Mesendoderm (in vitro differentiated cells): ENCODE measurements at places on chromosomes 1 and 21.

GRCh38 chr1:174874331-174875053 lies 125.3 kb upstream of the CACYBP start:
- DNase-seq, result peak; percentile 80

DNA sequence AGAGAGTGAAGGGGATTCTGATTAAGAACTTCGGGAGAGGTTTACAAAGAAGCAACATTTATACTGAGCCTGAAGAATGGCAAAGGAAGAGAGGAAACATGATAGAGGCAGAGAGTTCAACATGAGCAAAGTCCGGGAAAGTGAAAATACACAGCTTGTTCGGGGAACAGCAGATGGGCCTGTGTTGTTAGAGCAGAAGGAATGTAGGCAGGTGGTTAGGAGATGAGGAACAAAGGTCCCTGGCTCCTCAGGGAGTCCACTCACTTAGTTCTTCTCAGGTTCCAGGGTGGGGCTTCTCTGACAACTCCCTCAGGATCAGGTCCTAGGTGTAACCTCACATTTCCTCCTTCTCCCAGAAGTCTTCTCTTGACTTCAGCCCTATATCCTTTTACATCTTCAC lies 5.1 kb upstream of the ZNF326 start:
- no peak for DNase-seq

DNA sequence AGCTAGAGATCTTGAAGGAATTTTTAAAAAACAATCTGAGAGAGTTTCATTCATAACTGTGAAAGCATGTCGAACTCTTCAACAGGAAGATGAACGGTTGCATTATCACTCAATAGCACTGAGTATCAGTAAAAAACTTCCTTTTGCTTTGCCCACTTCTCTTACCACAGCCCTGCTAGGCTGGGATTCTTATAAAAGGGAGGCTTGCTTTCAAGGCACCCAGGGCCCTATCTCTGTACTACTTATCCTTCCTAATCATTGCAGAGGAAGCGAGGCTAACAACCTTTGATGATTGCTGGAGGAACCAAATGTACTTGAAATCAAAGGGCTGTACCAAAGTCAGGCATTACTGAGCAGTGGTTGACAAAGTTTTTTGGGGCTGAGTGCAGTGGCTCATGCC lies 71.2 kb downstream of the SNRPE start:
- no peak for DNase-seq

DNA sequence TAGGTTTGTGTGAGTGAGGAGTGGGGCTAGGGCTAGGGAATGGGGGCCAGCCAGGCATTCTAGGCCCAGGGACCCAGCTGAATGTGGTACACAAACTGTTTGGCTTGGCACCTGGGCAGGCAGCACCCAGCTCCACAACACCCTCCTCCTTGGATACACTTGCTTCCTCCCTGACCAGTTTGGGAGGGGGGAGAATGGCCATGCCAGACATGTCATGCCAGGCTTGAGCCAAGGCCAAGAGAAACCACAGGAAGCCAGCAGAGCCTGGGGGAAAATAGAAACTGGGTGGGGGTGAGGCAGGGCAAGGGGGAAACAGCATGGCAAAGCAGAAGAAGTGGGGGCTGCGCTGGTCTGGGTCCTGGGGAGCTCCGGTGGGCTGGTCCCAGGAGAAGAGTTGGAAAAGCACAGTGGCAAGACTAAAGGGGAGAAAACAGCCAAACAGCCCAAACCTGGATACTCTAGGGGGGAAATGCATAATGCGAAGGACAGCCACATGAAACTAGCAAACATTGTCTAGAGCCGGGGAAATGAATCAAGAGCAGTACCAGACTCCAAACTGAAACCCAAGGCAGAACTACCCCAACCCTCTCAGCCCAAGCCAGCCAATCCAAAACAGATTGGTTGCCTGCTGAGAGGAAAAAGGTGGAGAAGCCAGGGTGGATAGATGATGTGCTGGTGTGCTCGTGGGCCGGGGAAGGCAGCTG lies 47.9 kb downstream of the LGR6 start:
- DNase-seq, result no peak

DNA sequence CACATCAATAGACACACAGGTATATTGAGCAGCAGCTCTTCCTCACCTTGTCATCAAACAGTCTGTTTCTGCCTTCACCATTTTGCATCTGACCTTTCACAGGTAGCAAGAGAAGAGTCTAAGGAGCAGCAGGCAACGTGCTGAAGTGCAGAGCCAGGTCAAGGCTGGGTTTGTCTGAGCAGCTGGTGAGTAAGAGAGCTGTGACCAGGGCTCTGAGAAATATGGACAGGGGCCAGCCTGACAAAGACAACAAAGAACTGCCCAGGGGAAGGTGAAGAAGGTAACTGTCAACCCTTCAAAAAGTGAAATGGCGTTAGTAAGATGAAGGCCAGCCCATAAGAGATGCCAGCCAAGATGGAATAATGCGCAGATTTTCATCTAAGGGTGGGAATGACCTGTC lies 58.9 kb upstream of the LRRC8D start:
- no peak for DNase-seq

DNA sequence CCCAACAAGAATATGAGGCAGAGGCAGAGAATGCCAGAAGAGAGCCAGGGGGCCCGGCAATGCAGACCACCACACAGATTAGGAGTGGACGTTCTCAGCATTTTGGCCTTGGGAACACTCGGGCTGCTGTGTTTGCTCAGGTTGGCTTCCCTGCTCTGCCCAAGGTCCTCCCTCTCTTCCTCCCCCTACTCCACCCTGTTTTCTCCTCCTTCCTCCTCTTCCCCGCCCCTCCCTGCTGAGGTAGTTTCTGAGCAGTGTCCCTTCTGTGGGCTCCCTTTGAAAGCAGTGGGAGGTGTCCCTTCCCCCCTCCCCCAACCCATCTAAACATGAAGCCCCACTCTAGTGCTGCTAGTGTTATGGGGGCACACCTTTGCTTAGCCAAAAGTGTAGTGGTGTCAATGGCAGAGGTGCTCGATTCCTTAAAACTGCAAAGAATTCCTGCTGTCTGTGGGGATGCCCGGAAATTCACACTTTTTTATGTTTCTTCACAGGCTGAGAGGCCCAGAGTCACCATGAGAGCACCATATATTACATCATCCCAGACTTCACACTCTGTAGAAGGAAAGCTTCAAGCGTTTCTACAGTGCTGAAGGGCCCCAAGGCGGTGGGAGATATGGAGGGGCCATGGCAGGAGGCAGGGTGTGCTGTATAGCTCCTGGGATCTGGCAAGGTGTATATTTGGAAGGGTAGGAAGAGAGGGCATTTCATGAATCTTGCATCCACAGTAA lies at the start of gene HHIPL2:
TSS of gene HHIPL2 (minus strand) at position 161 of the 728 bp plus-strand sequence. CDS start at position 101, 60 bp downstream.
- peak; percentile 65 for DNase-seq

DNA sequence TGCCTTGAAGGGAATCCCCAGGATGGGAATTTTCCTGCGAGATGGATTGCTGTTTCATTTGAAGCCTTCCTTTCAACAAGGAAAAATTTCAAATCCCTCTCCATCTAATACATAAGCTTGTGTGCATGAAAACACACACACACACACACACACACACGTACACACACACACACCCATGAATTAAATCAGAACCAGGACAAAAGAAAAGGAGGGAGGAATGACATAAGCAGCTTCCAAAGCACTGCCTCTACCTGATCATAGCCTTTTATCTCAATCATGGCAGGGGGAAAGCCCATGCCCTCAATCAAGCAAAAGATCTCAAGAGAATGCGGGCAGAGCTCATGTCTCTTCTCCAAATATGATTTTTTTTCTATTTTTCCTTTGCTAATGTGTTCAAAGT lies 139.7 kb downstream of the SLC44A5 start:
- DNase-seq, result no peak

GRCh38 chr1:57512386-57512785 lies 88.5 kb upstream of the DAB1 start:
- DNase-seq, result no peak

DNA sequence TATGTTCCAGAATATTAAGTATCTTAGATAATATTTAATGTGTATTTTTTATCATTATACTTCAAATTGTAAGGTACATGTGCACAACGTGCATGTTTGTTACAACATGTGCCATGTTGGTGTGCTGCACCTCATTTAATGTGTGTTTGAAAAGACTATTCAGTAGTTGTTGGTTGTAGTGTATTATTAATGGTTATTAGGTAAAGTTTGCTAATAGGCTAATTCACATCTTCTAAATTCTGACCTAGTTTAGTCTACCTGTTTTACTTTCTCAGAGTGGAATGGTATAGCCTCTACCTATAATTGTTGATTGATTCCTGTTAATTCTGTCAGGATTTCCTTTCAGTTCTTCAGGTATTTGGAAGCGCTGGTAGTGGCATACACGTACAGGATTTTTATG lies 153.0 kb downstream of the NCAM2 start:
- DNase-seq, result no peak

- no peak for DNase-seq
These were observed 27.7 kb downstream of the PTAFR start for GRCh38 chr1:28148880-28149195.

GRCh38 chr1:167392200-167392696 lies 126.1 kb downstream of the CD247 start:
- no peak for DNase-seq

DNA sequence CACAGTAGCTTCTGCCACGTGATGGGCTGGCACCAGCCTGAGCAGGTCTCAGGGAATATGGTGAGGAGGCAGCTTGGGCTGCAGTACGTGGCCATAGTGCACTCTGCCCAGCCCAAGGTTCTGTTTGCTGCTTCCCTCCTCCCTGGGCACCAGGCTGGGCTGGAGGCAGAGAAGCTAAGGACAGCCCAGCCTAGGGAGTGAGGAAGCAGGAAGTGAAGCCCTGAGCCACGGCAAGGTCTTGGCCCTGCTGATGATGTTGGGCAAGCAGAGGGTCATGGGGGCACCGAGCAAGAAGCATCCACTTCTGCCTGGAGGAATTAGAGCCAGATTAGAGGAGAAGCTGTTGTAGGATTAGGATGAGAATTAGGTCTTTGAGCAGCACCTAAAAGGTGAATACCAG lies 326.7 kb upstream of the VAMP3 start:
- DNase-seq, result no peak

GRCh38 chr1:28078680-28079626 lies 9.5 kb downstream of the EYA3 start:
- DNase-seq, result no peak

GRCh38 chr1:231882790-231883189 lies 256.2 kb downstream of the DISC1 start:
- DNase-seq, result no peak

- DNase-seq, result peak; percentile 36
These were observed 32.8 kb downstream of the ZC3H11B start for GRCh38 chr1:219580009-219580676.

- no peak for DNase-seq
These were observed 41.7 kb downstream of the AZIN2 start for GRCh38 chr1:33122483-33123178.

- no peak for DNase-seq
These were observed 10.4 kb upstream of the TMEM9 start for GRCh38 chr1:201164645-201165044.

DNA sequence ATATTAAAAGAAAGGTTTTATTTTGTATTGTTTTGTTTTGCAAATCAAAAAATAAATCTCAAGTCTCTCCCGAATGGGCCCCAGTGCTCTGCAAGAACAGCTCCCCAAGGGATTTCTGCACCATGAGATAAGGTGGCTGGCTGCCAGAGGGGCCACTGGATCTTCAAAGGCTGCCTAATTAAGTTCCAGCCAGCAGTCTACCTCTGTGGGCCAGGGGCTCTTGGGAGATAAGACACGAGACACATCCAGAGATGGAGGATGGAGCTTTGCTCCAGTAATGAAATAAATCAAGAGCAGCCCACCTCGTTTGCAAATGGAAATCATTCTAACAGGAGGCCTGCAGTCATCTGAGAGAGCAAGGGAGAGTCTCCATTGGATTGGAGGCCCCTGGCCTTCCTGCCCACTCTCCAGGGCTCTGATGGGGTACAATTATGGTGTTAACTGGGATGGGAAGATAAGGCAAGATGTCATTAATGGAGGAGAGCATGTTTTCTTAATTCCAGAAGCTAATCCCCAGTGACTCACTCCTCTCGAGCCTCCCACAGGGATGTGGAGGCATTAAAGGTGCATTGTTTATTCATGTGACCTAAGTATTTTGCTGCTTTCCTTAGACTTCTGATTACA lies 155.2 kb upstream of the KAZN start:
- DNase-seq, result peak; percentile 86

DNA sequence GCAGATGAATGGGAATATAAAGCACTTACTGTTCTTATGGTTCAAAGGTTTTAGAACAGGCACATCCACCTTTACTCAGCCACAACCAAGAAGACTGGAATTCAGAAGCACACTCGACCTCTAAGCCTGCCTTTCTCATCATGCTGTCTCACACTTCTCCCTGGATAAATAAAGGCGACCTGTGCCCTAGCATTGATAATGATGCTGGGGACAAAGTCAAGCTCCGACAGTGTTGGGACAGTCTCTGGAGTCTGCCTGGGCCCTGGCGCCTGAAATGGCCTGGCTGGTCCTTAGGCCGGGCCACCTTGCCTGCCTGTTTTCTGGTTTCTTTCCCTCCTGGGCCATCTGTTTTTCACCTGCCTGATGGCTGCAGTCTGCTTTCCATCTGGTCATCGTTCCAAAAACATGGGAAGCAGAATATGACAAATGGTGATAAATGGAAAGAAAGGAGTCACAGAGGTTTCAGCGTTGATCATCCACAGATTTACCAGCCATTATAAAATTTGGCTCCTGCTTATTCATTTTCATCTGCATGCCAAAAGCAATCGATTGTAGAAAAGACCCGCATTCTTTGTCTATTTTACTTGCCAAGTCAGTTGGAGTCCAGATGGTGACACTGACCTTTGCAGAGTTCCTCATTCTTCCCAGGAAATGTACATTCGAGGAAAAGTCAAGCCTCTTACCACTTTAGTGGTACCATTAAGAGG lies 91.2 kb upstream of the KCNJ15 start:
- no peak for DNase-seq

GRCh38 chr1:11151826-11152612 lies 37.1 kb upstream of the ANGPTL7 start:
- DNase-seq, result peak; percentile 70

DNA sequence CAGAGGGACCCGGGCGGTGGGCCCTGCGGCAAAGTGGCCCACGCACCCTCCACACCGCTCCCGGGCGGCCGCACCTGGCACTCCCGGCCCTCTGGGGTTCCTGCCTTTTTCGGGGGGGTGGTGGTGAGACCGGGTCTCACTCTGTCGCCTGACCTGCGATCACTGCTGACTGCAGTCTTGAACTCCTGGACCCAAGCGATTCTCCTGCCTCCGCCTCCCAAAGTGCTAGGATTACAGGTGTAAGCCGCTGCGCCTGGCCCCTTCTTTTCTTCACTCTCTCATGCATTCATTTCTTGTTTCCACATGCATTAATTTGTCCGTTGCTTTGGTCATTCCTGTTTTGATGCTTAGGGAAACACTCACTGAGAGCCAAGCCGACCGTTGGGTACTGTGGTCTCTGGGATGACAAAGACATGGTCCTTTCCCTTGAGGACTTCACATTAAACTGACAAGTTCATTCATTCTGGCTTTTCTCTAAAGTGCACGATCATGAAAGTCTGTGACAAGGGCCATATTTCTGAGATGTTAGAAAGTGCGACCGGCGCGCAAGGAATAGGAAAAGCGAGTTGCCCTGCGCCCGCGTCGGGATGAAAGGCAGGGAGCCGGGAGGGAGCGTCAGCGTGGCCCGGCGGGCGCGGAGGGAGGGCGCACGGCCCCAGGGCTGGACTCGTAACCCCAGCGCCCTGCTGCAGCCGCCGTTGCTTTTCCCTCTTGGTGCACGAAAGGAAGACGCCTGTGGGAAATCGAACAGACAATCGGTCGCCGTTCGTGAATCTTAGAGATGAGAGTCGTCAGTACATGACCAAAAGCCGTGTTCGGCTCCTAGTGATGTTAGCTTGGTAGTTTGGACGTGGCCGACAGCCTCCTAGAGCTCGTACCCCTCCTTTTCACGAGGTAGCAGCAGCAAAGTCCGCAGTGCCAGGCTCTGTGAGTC lies 1.0 kb upstream of the MCOLN2 start:
- peak; percentile 16 for DNase-seq

GRCh38 chr1:51326839-51327238 lies 3.5 kb downstream of the TTC39A start:
- no peak for DNase-seq

GRCh38 chr1:240797050-240797449 lies 185.1 kb upstream of the GREM2 start:
- peak; percentile 3 for DNase-seq
